ENCODE measurements at places on chromosomes 5 and 9.

DNA sequence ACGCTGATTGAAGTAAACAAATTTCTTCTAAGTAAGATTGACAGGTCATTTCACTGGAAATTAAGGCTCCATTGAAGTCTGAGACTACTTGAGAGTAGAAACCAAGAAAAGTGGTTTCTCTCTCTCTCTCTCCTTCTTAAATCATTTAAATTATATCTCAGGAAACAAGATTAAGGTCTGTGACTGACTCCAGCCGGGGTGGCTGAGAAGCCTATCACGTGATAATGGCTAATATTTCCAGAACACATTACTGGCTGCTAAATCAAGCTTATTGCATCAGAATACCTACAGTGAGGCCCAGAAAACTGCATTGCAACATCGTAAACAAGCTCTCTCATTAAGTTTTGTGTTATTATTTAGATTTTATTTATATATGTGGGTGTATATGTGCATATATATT is 88.4 kb downstream of the PTCD2 start:
- no peak for DNase-seq

- DNase-seq: no peak
Observed at GRCh38 chr5:80985600-80986228, 25.6 kb downstream of the RASGRF2 start.

DNA sequence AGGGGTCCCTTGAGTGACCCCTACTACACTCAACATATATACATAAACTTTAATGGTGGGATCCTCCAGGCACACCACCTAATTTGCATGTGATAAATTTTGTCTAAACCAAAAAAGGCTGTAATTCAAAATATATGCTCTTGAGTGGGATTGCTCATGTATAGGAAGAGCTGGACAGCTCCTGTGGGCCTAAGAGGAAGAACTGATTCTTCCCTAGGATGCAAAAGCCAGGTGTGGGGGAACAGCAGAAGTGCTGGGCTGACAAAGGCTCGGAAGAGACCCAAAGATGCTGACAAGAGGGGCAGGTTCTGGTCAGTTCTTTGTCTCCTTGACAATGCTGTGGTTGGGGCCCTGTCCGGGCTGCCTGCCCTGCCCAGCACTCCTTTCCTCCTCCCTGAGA is 43.9 kb downstream of the PCDH1 start:
- no peak for DNase-seq

DNA sequence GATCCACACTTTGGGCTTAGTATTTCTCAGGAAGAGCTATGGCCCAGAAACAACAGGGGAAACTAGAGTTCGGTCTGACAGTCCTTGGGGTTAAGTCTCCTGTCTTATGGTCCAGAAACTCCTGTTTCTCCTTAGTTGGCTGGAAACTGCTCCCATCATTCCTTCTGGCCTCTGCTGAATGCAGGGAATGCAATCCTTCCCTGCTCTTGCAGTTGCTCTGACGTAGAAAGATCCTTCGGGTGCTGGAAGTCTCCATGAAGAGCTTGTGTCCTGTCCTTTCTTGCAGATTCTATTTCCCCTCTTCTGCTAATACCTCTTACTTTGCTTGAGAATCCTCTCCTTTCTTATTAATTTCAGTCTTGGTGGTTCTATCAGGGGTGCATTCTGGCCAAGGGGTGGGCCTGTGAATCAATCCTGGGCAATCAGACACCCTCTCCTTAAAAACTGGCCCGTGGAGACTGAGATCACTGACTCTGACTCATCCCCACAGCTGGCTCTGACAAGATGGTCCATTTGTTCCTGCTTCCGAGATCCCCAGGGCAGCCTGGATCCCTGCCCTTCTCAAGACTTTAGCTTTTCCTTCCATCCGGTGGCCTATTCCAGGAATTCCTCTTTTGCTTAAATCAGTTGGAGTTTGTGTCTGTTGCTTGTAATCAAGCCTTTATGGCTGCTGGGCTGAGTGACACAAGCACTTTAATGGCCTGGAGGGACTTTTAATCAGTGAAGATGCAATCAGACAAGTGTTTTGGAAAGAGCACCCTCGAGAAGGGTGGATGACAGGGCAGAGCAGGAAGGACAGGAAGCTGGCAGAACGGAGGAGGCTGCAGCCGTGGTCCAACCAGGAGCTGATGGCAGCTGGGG is 23.7 kb downstream of the PTGS1 start:
- DNase-seq: no peak

DNA sequence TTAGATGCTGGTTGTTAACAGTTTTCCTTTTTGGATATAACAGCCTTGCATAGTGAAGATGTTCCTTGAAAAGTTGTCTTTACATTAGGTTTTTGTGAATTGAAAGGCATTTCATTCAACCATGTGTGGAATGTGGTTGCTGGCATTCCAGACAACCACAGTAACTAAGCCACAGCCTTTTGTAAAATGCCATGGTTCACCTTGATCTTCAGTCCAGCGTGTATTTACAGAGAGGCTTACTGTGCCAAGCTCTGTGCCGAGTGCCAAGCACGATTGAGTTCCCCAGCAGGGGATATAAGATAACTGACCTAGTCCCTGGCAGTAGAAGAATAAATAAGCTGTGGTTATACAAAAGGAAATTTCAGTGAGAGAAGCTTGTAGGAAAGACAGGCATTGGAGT is 4.9 kb downstream of the EXOSC2 start:
- DNase-seq: no peak

DNA sequence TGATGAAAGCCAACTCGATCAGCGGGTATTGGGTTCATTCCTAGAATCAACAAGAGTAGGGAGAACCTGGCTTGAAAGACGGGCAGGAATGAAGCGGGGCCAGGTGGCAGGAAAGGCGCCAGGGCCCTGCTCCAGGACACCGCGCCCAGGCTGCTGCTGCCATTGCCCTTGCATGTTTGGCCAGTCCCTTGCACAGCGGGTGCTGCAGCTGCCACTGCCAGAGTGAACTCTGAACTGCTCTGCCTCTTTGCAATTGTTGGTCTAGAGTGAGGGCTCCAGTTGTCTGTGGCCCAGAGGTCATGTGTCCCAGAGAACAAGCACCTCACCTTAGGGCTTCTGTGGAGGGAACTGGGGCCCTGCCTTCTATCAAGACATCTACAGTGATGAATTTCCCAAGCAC is 24.0 kb upstream of the CARTPT start:
- no peak for DNase-seq

Data from GOT3 (cell line).